Left forelimb (tissue), 1 donor: ENCODE measurements at places on chromosomes 7 and 10.

DNA sequence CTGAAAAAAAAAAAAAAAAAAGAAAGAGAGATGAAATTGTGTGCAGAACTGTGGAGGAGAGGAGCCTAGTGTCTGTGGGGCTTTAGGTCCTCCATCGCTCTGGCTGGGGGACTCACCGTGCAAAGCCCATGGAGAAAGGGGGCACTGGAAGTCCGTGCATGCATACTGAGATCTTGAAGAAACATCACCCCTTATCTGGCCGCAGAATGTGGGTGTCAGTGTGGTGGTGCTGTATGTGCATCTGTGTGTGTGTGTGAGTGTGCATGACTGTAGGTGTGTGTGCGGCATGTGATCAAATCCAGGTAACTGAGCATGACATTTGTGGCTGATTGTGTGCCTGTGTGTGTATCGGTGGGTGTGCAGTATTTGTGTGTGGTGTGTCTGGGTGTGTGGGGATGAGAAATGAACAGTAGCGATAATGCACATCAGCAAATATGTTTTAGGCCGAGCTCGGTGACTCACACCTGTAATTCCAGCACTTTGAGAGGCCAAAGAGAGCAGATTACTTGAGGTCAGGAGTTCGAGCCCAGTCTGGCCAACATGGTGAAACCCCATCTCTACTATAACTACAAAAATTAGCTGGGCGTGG, 8.8 kb upstream of the CLDN3 start:
- no peak for DNase-seq

GRCh38 chr10:14757394-14757793, 17.3 kb downstream of the FAM107B start:
- DNase-seq = no peak

GRCh38 chr7:133932591-133932990, 194.5 kb upstream of the LRGUK start:
- DNase-seq = no peak

GRCh38 chr7:19404912-19405329, 259.7 kb upstream of the FERD3L start:
- DNase-seq = no peak

- no peak for DNase-seq
Measured at GRCh38 chr7:284762-285722, 4.9 kb upstream of the FOXL3 start.

DNA sequence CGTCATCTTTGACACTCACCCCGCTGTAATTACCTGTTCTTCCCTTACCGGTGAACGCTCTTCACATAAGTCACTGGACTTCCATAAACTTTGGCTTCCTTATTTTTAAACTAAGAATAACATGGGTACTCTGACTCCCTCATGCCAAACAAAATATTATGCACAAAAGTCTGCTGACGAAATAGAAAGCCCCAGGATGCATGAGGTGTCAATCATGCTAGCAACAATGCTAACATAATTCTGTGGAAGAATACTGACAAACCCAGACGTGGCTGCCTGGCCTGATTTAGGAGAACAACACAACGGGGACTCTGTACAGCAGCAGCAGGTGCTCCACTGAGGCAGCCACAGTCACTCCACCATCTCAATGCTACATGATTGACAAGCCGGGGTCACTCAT, 137.5 kb downstream of the CCDC71L start:
- DNase-seq = no peak

- no peak for DNase-seq
Measured at GRCh38 chr10:126080879-126081411, 184.6 kb downstream of the FANK1 start.

- no peak for DNase-seq
Measured at GRCh38 chr10:73379064-73379748, 20.5 kb upstream of the CFAP70 start.

DNA sequence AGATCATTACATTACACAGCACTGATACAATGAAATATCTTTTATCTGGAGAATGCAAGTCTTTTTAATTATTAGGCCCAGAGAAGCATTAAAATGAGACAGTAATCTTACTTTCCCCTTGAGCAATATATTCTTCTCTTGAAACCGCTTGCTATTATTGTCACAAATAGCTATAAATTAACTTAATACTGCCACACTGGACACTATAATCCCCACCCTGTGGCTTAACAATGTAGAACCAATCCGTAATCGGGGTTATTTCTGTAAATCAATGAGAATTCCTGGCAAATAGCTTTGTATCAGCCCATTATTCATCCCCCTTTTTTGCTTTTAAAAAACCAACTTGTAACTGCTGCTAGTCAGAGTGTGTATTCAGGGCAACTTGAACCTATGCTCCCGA, 366.2 kb upstream of the VWC2 start:
- no peak for DNase-seq

DNA sequence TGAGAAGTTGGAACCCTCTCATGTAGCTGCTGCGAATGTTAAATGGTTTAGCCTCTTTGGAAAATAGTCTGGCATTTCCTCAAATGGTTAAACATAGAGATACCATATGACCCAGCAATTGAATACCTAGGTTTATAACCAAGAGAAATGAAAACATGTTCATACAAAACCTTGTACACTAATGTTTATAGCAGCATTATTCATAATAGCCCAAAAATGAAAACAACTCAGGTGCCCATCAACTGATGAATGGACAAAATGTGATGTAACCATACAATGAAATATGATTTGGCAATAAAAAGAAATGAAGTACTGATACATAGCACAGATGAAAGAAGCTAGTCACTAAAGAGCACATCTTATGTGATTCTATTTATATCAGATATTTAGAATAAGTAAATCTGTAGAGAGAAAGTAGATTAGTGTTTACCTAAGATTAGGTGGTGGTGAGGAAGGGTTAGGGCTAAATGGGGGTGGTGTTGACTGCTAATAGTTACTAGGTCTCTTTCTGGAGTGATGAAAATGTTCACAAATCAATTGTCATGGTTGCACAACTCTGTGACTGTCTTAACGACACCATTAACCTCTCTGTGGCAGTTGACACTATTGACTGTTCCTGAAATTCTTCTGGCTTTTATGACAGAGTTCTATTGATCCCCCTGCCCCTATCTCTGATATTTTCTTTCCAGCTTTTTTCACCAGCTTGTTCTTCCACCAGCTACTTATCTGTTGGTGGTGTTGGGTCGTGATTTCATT, 35.2 kb downstream of the VCL start:
- DNase-seq = no peak

DNA sequence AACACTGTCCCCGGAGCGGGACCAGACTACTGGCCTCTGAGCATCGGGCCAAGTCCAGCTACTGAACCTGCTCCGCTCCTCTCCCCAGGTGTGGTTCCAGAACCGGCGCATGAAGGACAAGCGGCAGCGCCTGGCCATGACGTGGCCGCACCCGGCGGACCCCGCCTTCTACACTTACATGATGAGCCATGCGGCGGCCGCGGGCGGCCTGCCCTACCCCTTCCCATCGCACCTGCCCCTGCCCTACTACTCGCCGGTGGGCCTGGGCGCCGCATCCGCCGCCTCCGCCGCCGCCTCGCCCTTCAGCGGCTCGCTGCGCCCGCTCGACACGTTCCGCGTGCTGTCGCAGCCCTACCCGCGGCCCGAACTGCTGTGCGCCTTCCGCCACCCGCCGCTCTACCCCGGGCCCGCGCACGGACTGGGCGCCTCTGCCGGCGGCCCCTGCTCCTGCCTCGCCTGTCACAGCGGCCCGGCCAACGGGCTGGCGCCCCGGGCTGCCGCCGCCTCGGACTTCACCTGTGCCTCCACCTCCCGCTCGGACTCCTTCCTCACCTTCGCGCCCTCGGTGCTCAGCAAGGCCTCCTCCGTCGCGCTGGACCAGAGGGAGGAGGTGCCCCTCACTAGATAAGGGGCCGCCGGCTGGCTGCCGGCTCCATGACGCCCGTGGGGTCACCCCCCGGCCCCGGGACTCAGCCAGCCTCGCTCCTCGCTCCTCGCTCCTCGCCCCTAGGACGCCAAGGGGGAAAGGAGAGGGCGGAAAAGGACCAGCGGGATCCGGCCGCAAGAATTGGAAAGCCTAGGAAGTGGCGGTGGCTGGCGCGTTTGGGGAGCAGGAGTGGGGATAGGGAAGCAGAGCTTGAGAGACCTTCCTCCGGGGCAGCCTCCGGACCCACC, 3.4 kb downstream of the EVX1 start:
- DNase-seq = no peak

- DNase-seq = no peak
Measured at GRCh38 chr7:13336227-13336626, 648.8 kb downstream of the ARL4A start.

- no peak for DNase-seq
Measured at GRCh38 chr7:2802101-2802500, 42.0 kb downstream of the GNA12 start.

DNA sequence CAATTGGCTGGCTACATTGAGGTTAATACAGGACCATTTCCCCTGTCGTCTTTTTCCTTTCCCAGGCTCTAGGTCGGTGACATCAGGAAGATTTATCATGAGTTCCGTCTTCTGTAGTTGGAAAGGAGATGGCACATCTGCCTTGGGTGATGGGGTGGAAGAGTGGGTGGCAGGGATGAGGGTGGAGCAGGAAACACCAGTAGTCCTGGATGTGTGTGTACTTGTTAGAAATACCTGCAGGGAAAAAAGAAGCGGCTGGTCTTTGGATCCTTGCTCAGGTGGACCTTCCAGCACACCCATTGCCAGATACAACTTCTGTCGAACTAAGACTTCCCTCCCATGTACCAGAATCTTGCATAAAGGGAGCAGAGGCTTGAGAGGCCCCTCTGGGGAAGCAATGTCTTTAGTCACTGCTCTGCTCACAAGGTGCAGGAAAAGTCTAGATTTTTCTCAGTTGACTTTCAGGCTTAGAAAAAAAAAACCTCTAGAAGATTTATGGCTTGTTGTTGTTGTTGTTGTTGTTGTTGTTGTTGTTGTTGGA, 516.8 kb upstream of the GALNT17 start:
- DNase-seq = no peak

- DNase-seq = no peak
Measured at GRCh38 chr7:151435971-151436370, 4.0 kb downstream of the CRYGN start.

GRCh38 chr7:37365405-37365804, 83.3 kb downstream of the ELMO1 start:
- no peak for DNase-seq

- peak; percentile 42 for DNase-seq
Measured at GRCh38 chr10:43227911-43228782, 38.7 kb downstream of the RASGEF1A start.

- DNase-seq = no peak
Measured at GRCh38 chr7:96870185-96870584, 135.2 kb upstream of the DLX6 start.

- DNase-seq = no peak
Measured at GRCh38 chr7:93897680-93898079, 7.1 kb upstream of the TFPI2 start.

DNA sequence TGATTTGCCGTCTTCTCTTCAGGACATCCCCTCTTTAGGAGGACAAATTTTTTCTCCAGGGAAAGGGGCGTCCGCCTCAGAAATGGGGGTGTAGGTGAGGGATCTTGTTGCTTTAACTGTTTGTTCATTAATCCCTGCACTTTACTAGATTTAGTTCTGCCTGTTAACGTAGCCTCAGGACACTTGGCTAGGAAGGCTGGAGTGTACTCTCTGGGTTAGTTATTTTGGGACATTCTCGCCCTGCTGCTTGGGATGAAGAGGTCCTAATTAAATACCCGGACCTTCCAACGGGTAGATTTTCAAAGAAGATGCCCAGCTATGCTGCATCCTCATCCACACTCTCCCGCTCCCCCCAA, 552 bp upstream of the ZNF365 start:
- no peak for DNase-seq

- DNase-seq = no peak
Measured at GRCh38 chr7:150321788-150322113, 1.4 kb upstream of the LRRC61 start.

DNA sequence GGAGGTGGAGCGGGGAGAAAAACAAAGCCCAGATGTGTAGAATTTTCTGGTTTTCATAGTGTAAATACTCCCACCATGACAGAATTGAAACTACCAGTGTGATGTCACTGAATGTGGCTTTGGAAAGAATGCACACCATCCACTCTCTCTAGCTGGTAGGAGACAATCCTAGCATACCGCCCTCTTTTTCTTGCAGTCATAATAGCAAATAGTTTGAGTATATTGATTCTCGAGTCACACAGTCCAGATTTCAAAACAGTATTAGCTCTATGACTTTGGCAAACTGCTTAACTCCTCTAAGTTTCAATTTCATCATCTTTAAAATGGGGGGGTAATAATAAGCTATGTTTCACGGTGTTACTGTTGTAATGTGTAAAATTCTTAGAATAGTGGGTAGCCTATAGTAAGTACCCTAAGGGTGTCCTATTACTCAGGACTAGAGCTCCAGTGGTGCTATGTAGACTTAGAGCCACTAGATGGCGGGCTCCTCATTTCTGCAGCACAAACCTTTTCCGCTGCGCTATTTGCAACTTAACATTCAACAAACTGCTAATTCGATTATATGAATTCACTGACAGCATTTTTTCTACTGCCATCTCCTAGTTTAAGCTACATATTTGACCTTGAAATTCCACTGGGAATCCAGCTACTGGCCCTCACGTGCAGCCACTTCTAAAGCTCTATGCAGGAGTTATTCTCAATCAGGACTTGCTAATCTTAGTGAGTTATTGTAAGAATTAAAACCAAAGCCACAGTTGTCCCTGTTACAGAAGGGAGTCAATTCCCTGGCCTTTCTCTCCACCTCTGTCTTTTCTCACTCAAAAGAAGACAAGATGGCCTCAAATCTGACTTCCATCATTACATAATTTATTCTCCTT, 18.7 kb downstream of the TAS2R40 start:
- no peak for DNase-seq

- DNase-seq = no peak
Measured at GRCh38 chr7:101330011-101330484, 8.4 kb upstream of the IFT22 start.

- no peak for DNase-seq
Measured at GRCh38 chr7:106129291-106129690, 17.2 kb upstream of the SYPL1 start.

DNA sequence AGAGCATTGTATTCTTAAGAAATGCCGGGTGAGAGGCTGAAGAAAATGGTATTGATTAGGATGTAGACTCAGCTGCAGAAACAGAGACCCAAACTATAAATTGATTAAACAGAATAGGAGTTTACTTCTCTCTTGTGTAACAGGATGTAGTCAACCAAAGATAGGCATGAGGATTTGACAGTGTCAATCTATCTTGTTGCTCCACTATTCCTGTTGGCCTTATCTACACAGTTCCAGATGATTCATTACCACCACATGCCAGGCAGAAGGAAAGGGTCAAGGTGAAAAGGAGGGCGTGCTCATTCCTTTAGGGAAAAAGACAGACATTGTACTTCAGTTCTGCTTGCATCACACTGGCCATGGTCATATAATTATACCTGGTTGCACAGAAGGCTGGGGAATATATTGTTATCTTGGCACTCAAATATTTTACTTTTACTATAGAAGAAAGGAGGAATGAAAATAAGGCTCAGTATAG, 11.9 kb upstream of the DMTF1 start:
- DNase-seq = no peak

- DNase-seq = no peak
Measured at GRCh38 chr7:6567886-6568285, 9.4 kb upstream of the ZDHHC4 start.

GRCh38 chr7:131008840-131009711, 275.1 kb upstream of the KLF14 start:
- no peak for DNase-seq

GRCh38 chr10:130806426-130806825, 505.1 kb downstream of the TCERG1L start:
- no peak for DNase-seq

GRCh38 chr10:68208424-68209042, 23.4 kb downstream of the ATOH7 start:
- no peak for DNase-seq
